Spleen (tissue), 13 donors: ENCODE measurements at places on chromosomes 7 and 10.

DNA sequence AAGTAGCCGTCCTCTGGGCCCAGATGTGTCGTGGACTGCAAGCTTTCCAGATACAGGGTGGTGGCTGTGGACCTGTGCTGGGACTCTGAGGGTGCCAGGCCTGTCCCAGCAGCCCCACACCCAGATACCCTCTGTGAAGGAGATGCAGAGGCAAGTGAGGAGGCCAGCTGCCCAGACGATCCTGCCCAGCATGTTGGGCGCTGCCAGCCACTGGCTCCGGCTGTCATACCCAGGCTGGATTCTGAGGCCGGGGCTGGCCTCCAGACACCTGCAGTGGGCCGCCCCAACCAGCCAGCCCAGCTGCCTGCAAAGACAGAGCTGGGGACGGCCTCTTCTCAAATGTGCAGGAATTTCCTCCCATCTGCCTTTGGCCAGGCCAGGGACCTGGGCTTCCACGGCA, 39.1 kb upstream of the EBF3 start:
- H3K4me1 ChIP-seq: no peaks in the 10 kb centered on the region
- H3K4me3 ChIP-seq: no peak overlapping the region
- DNase-seq: no peak
- no peaks in the 10 kb centered on the region for H3K36me3 ChIP-seq

- DNase-seq: no peak
- no peak overlapping the region for H3K4me3 ChIP-seq
- no peaks in the 10 kb centered on the region for H3K4me1 ChIP-seq
- H3K36me3 ChIP-seq: no peaks in the 10 kb centered on the region
- H3K27ac ChIP-seq: no peak overlapping the region
- H3K27me3 ChIP-seq: no peaks in the 10 kb centered on the region
Observed at GRCh38 chr7:21568762-21569161, 25.9 kb downstream of the DNAH11 start.

DNA sequence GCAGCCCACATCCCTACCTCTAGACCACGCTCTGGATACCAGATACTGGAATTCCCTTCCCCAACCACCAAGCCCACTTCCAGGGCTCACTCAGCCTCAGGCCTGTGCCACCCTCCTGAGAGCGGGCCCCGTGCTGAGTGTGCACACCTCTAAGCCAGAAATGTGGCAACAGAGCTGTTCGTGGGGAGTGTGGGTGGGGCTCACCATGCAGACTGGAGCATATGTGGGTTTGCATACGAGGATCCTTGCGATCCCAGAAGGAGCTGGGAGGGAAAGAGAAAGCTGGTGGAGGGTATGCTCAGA, 13.0 kb upstream of the LIMK1 start:
- no peak overlapping the region for H3K4me3 ChIP-seq
- DNase-seq: peak; percentile 45
- peaks cover 7% of the 10 kb centered on the region for H3K4me1 ChIP-seq
- no peaks in the 10 kb centered on the region for H3K27me3 ChIP-seq
- H3K27ac ChIP-seq: no peak overlapping the region
- no peaks in the 10 kb centered on the region for H3K36me3 ChIP-seq

DNA sequence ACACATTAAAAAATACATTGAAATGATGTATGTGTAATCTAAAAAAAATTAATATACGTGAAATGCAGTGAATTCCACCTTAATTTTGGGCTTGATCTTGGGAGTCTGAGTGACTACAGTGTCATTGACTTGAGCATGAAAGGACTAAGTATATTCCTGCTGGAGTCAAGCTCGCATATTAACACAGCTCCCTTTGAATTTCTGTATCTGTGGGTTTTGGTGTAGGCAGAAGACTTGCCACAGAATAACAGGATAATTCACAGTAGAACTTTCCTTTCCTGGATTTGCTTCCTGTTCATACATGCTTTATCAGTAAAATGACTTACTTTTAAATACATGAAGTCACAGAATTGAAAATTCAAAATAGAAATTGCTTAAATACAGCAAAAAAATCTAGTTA, 55.3 kb downstream of the PPP1R9A start:
- H3K36me3 ChIP-seq: no peaks in the 10 kb centered on the region
- no peaks in the 10 kb centered on the region for H3K4me1 ChIP-seq
- H3K27ac ChIP-seq: no peak overlapping the region
- no peak for DNase-seq

DNA sequence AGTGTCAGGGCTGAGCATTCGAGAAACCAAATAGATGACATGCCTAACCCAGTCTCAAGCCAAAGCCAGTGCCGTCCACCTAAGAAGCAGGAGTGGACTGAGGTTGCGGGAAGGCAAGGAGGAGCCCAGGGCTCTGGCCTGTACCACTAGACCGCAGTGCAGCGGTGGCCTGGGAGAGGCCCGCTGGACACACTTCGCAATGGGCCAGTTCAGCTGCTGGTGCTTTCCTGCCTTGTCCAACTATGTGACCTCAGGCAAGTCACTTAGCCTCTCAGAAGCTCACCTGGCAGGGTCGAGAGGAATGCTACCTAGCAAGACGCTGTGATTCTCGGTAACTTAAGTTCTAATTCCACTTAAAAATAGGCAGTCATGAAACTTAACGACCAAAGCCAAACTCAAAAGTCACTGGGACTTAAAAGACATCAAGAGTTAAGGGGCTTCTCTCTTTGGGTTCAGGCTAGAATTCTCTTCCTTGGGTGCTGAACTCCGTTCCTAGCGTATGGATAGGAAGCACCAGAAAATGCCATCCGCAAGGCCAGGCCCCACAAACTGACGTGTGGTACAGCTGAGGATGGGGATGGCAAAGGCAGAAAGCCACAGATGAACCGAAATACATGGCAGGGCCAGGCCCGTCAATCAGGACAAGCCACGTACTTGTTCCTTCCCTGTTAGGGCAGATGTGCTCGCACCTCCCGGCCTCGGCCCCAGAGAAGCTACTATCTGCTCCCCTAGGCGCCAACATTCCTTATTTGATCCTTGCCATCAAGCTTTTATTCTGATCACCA, 34.2 kb downstream of the CTBP2 start:
- no peaks in the 10 kb centered on the region for H3K36me3 ChIP-seq
- H3K4me3 ChIP-seq: no peak overlapping the region
- DNase-seq: peak; percentile 40
- no peaks in the 10 kb centered on the region for H3K27me3 ChIP-seq
- H3K4me1 ChIP-seq: peaks cover 49% of the 10 kb centered on the region

DNA sequence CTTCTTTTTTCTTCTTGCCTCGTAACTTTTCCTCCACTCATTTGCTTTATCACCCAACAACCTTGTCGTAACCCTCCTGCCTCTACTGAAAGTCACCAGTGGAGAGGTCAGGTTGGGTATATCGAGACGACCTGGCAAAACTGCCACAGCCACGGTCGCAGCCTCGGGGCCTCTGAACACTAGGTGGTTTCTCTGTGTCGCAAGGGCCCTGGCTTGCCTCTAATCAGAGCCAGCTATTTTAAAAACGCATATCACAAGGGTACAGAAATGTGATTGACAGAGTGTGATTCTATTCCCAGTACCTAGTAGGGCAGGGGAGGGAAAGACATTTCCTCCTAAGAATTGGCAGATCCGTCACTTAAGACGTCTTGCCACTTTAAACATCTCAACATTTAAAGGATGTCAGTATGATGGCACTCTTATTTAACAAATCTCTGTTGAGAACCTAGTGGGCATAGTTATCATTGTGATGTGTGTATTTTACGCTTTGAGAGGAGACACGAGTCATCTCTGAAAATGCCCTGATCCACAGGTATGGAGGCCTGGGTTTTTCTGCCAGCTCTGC, 197.5 kb downstream of the ARHGAP21 start:
- DNase-seq: no peak
- no peaks in the 10 kb centered on the region for H3K36me3 ChIP-seq
- H3K4me3 ChIP-seq: no peak overlapping the region
- no peaks in the 10 kb centered on the region for H3K27me3 ChIP-seq
- H3K27ac ChIP-seq: no peak overlapping the region

DNA sequence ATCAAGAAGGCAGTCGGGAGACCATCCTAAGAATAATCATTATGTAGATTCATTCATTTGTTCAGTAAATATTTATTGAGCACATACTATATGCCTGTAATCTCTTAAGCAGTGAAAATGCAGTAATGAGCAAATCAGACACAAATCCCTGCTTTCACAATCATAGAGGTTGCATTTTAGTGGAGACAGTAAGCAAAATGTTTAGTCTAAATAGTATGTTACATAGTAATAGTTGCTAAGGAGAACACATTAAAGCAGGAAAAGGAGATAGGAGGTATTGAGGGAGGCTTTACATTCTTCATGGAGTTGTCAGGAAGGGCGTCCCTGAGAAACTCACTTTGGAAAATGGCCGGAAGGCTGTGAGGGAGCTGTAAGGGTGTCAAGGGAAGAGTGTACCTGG, 79.9 kb downstream of the CDK14 start:
- H3K27me3 ChIP-seq: no peaks in the 10 kb centered on the region
- no peak overlapping the region for H3K27ac ChIP-seq
- no peak for DNase-seq
- H3K36me3 ChIP-seq: no peaks in the 10 kb centered on the region

- H3K27me3 ChIP-seq: no peaks in the 10 kb centered on the region
- H3K4me3 ChIP-seq: no peak overlapping the region
- H3K4me1 ChIP-seq: no peaks in the 10 kb centered on the region
- no peak for DNase-seq
- peaks cover 32% of the 10 kb centered on the region for H3K36me3 ChIP-seq
Observed at GRCh38 chr7:36658335-36659171, 65.7 kb downstream of the AOAH start.

- no peaks in the 10 kb centered on the region for H3K36me3 ChIP-seq
- peaks cover 43% of the 10 kb centered on the region for H3K4me1 ChIP-seq
- H3K4me3 ChIP-seq: no peak overlapping the region
- H3K27me3 ChIP-seq: no peaks in the 10 kb centered on the region
Observed at GRCh38 chr7:139845443-139845805, 16.4 kb downstream of the TBXAS1 start.

DNA sequence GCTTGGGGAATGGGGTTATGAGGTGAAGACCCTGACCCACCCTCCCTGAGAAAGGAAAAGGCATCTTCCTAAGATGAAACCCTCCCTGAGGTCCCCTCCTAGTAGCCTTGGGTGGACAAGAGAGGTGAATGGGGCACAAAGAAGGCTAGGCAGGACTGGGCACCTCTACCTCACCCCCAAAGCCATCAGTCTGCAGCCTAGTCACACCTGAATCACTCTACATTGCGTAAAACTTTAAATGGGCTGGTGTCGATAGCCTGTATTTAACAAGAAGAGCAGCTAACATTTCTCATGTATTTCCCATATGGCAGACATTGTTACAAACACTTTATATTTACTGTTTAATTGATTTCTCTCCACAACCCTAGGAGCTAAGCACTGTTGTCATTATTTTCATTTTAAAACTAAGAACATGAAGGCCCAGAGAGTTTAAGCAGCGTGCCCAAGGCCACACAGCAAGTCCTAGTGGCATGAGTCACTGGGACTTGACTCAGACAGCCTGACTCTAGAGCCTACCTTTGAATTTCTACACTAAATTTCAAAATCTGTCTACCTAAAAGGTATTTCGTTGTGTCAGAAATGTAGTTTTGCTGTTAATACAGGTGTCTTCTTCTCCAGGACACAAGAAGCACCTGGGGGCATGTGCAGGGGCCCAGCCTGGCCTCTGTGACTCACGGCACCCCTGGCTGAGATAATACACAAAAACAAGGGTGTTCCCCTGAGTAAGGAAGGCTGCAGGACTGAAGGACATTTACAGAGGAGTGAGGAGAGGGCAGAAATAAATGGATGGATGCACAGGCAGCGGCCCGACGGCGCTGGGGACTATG, 3.4 kb downstream of the AOC1 start:
- no peak overlapping the region for H3K27ac ChIP-seq
- no peaks in the 10 kb centered on the region for H3K27me3 ChIP-seq
- H3K36me3 ChIP-seq: no peaks in the 10 kb centered on the region

- no peak overlapping the region for H3K4me3 ChIP-seq
- DNase-seq: no peak
- H3K27ac ChIP-seq: no peak overlapping the region
- no peaks in the 10 kb centered on the region for H3K36me3 ChIP-seq
- H3K27me3 ChIP-seq: no peaks in the 10 kb centered on the region
Observed at GRCh38 chr7:53743697-53744402, 708.4 kb downstream of the POM121L12 start.

DNA sequence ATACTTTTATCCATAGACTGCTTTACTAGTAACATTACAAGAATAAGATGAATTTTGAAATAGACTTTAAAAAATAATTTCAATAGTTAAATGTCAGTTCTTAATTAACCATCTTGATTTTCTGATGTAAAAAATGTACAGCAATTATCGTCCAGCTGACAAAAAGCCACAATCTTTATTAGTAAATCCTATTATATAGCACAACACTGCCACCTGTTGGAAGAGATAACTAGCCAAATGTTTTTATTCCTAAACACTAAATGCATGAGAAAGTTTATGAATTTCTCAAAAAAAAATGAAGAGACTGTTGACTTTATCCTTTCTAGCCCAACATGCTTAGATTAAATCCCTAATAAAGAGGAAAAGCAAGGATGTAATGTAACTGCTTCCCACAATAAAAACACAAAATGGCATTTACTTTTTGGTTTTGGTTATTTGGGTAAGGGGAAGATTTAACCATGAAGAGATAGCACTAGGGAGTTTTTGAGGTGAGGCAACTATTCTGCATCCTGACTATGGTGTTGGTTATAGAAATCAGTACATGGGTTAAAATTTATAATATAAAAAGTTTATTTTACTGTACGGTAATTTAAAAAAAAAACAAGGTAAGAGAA, 8.0 kb downstream of the COA1 start:
- no peaks in the 10 kb centered on the region for H3K27me3 ChIP-seq
- no peak overlapping the region for H3K4me3 ChIP-seq
- peaks cover 3% of the 10 kb centered on the region for H3K4me1 ChIP-seq
- no peak for DNase-seq

DNA sequence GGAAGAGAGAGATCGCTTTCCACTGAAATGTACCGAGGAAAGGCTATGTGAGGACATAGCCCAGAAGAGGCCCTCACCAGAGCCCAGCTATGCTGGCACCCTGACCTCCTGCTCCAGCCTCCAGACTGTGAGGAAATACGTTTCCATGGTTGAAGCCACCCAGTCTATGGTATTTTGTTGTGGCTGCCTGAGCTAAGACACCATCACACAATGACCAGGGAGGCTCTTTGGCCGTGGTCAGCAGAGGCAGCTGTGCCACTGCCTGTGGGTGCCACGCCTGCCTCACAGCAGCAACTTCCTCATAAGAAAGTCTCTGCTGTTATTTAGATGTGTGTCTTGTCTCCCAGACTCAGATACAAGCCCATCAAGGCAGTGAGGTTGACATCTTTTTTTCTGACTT, 182.7 kb upstream of the PLXNA4 start:
- DNase-seq: no peak
- no peaks in the 10 kb centered on the region for H3K27me3 ChIP-seq
- H3K4me1 ChIP-seq: no peaks in the 10 kb centered on the region
- H3K36me3 ChIP-seq: no peaks in the 10 kb centered on the region
- H3K4me3 ChIP-seq: no peak overlapping the region
